NCI-H748 treated with DMSO at 0.1 percent for 48 hours (cell line): ENCODE measurements at places on chromosomes 2 and 18.

DNA sequence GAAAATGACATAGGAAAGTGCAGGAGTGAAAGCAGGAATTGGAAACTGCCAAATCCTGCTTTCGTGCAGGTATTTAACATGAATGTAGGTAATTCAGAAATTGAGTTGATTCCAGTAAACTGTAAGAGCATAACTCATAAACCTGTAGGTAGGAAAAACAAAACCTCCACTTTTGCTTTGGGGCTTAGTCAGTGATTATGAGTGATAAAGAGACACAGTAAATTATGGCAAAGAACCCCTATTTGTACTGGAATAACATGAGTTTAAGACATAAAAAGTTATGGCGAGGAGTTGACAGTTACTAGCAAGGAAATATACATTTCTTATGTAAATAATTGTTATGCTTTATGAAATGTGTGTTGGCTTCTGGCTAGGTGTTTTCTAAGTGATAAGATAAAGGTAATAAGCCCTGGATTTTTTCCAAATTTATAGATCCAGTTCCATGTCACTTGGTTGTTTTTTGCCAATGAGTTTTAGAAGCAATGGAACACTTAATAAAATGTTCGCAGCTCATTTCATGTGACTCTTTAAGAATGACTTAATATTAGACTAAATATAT is 17.3 kb downstream of the MAP3K20 start:
- DNase-seq = no peak

DNA sequence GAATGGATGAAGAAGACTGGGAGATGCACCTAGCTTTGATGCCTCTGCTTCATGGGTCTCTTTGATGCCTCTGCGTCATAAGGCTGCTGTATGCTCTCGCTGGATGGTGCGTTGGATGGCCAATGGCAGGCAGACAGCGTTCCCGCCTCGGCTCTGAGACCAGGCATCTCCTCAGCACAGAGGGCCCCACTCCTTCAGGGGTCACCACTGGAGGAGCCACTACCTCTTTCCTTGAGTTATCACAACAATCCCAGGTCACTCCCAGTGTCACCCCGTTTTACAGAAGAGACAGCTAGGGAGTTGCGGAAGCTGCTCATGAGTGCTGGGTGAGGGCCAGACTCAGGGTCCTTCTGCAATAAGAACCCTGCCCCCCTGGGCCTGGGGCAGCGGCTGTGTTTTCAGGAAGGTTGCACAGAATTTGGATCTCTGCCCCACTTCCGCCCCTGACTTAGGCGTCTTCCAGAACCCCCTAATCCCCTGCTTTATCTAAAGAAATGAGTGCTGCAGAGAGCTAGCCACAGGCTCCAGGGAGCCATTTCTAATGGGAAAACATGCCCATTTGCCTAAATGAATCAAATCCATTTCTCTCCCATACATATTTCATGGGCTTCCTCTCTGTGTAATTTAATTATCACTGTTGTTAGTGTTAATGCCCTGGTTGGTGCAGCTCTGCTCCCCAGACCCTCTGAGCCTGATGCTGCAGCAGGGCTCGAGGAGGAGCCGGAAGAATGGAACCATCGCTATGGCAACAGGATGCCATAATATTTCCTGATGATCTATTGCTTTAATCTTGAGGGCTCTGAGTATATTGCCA is 131.8 kb upstream of the HS6ST1 start:
- DNase-seq = no peak

- DNase-seq = no peak
Observed at GRCh38 chr18:24114924-24115549, 23.8 kb upstream of the CABYR start.

DNA sequence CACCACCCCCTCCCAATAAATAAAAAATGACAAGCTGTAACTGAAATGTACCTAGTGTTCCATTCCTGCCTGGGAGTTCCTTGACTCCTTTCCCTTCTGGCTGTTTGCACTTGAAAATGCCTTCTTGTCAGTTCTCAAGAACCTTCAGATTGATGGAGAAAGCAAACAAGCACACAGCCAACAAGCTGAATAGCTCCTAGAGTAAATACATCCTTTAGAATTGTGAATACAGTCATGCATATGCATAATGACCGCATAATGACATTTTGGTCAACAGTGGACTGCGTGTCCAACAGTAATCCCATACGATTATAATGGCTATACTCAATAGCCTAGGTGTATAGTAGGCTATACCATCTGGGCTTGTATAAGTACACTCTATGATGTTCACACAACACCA is 97.0 kb downstream of the LYPD6 start:
- DNase-seq = no peak

DNA sequence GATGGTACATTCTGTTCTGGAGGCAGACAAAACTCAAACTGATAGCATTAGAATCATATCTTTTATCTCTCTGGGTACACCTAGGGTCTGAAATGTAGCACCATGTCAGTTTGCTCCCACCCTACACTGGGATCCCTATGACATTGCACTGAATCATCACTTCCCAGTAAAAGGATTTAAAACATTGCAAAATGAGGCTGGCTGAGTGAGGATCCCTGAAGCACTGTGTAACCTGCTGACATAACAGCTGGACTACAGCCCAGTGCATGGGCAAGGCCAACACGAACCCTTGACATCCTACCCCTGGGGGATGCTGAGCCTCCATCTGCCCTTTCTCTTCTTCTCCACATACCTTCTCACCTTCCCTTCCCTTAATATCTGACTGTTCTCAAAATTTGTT is 253.2 kb downstream of the TTC32 start:
- no peak for DNase-seq

- DNase-seq = no peak
Observed at GRCh38 chr2:128639120-128639477, 320.4 kb upstream of the HS6ST1 start.

DNA sequence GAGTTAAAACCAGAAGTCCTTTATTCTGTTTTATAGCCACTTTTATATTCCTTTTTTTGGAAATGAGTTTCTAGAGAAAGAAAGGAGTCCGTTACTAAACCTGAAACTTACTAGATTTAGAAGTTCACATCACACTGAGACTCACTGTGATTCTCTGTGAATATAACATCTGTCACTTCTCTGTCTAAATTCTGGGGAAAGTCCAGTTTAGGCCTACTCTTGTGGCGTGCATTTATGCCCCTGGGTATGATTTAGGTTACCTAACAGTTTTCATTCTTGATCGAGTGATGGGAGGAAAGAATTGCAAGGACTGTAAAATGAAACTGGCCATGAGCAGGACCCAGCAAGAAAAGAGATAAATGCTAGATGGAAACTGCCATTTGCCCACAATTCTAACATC is 449.6 kb downstream of the SPAG16 start:
- DNase-seq = no peak
